ENCODE measurements at places on chromosomes 16 and 17.

DNA sequence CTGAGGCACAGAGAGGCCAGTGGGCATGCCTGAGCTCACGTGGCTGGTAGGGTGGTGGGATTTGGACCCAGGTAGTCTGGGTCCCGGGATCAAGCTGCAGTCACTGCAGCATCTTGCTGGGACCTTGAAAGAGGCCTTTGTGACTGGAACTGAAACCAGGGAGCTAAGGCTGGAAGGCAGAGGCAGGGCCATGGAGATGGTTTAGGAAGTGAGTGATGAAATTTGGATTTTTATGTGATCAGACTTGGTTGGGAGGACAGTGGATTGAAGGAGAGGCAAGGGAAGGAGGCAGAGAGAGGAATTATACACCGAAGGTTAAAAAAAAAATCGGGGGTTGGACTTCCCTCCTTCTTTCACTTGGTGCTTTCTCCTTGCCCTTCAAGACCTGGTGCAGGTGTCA, 255.4 kb upstream of the CACNG5 start:
- no peak for DNase-seq

- no peak for DNase-seq
Observed at GRCh38 chr16:69469807-69470561, 45.6 kb downstream of the CYB5B start.

DNA sequence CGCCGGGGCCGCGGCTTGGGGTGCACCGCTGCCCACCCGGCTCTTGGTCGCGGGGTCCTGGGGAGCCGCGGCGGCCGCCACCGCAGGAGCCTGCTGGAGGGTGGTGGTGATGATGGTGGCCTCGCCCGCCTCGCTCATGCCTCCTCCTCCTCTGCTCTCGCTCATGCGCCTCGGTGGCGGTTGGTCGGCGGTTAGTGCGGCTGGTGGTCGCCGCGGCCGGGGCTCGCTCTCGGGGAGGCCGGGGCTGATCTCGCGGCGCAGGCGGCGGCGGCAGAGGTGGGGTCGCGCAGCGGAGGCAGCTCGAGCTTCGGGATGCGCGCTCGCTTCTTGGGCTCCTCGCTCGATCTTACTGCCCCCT, 41.6 kb downstream of the AHSP start:
- DNase-seq: no peak

GRCh38 chr17:73855720-73856333, 211.6 kb upstream of the SDK2 start:
- no peak for DNase-seq

DNA sequence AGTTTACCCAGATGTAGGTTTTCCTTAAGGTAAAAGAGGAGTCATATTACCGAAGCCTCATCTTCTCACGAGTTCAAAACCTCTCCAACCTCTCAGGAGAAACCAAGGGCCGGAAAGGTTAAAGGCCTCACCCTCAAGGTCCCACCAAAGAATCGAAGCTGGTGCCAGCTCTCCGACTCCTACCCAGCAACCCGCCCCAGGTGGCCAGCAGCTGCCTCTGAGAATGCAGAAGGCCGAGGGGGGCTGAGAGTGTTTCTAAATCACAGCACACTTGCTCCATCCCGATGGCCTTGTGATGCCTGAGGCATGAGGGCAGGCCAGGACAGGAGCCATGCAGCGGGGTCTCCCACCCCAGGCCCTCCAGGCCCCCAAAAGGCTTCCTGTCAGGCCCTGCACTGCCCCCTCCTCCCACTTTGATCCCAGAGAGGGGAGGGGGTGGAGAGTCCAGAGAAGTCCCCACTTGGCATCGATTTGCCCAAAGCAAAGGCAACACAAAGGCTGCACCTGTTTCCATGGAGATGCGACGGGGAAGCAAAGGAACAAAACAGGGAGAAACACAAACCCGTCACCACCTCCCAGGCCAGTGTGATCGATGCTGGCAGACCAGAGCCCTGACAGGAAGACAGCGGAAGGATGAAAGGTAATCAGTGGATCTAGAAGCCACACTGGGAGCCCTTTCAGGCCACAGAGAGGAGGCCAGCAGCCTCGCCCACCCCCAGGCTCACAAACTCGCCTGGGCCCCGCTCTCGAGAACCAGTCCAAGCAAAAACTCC, 39.0 kb downstream of the CUEDC1 start:
- DNase-seq: no peak

DNA sequence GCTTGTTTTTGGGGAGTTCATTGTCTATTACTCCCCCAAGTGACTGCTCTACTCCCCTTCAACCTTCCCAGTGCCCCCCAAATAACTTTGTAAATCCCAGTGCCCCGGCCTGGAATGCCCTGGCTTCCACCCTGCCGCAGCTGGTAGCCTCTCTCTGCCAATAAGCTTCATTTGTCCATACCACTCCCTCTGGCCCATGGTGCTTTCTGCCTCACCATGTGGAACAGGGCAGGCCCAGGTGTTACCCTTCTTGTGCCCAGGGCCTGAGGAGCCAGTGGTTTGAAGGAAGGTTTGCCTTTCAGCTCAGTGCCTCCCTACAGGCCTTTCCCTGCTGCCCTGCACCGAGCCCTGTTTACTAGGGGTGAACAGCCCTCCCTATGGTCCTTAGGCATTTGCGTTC, 134.2 kb downstream of the AATF start:
- no peak for DNase-seq

GRCh38 chr16:273547-274421, 2.0 kb downstream of the RGS11 start:
- DNase-seq: no peak

DNA sequence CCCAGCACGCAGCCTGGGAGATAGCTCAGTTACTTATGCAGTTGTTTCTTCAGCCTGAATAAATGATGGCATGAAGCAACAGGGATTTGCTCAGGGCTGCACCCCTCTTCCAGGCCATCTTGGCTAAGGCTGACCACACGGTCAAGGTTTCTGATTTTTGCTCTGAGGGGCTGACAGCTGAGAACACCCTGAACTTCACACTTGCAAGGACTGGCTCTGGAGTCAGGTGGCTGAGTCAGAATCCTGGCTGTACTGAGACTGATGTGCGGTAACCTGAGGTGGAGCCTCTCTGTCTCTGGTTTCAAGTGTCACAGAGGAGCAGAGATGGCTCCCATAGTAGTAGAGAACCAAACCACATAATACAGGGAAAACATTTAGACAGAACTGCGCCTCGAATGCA, 4.8 kb downstream of the MTHFSD start:
- no peak for DNase-seq

GRCh38 chr17:72176516-72176851, 55.7 kb downstream of the SOX9 start:
- DNase-seq: no peak
